Stimulated activated CD8-positive, alpha-beta memory T cell treated with anti-CD3 and anti-CD28 coated beads, Interleukin-4, amount 100 ng/mL, for 24 hours (primary cell): ENCODE measurements at places on chromosomes 12 and 14.

DNA sequence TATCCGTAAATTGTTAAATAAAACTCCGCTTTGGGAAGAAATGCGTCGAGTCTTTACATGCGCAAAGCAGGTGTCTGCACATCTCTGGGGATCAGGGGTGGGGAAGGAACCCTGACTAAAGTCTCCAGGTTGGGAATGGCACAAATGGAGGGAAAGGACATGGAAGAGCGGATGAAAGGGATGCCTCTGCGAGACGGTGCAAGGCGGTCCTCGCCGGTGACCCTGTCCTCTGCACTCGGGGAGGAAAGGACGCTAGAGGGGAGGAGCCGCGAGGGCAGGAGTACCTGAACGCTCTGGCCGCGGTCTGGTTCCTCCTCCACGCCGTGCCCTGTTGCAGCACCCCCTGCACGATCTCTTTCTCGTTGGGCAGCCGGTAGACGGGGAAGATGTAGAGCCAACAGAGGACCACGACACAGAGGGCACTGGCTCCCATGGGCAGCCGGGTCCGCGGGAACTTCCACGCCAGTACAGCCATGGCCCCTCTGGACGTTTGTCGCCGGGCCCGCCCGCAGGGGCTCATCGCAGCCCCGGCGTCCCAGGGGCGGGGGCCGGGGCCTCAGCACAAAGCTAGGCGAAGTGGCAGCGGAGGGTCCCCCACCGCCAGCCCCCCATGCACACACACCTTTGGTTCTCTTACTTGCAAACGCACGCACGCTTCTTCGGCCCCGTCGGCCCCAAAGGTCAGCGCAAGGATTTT is 646 bp downstream of the ST8SIA1 start:
- no peak for DNase-seq

GRCh38 chr12:58046271-58046670 is 104.9 kb downstream of the ATP23 start:
- no peak for DNase-seq

GRCh38 chr12:116879509-116880212 is 1.6 kb downstream of the HRK start:
- no peak for DNase-seq

GRCh38 chr12:126182619-126183236 is 1117.5 kb downstream of the AACS start:
- DNase-seq, result no peak

DNA sequence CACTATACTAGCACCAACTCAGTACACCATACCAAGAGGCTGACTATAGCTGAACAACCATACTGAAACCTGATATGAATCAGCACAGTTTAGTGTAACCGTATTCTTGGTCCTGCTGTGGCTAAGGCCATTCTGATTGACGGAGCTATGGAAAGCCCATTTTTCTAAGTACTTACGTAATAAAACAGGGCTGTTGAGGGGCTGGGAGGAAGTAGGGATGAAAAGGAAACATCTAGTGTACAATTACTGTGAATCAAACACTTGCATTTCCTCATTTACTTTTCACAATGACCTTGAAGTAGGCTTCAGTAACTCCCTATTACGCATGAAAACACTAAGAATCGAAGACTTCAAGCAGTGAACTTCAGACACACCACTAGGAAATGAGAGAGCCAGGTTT is 198.2 kb downstream of the BTG1 start:
- DNase-seq, result no peak

- no peak for DNase-seq
Observed at GRCh38 chr12:50740307-50740706, 23.6 kb upstream of the ATF1 start.

- no peak for DNase-seq
Observed at GRCh38 chr12:108123402-108123801, 5.7 kb upstream of the WSCD2 start.

- DNase-seq, result no peak
Observed at GRCh38 chr12:131250028-131250950, 296.6 kb downstream of the ADGRD1 start.
